ENCODE measurements at places on chromosomes 4 and X.

GRCh38 chrX:23705235-23705634, 37.8 kb downstream of the ACOT9 start:
- DNase-seq, result no peak

DNA sequence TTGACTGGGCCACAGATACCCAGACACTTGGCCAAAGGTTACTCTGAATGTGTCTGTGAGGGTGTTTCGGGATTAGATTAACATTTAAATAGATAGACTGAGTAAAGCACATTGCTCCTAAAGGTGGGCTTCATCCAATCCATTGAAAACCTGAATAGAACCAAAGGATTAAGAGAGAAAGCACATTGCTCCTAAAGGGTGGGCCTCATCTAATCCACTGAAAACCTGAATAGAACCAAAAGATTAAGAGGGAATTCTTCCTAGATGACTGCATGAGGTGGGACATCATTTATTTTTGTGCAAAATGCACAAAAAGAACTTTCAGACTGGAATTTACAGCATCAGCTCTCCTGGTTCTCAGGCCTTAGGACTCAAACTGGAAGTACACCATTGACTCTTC, 351.2 kb upstream of the PCDH10 start:
- DNase-seq, result no peak

DNA sequence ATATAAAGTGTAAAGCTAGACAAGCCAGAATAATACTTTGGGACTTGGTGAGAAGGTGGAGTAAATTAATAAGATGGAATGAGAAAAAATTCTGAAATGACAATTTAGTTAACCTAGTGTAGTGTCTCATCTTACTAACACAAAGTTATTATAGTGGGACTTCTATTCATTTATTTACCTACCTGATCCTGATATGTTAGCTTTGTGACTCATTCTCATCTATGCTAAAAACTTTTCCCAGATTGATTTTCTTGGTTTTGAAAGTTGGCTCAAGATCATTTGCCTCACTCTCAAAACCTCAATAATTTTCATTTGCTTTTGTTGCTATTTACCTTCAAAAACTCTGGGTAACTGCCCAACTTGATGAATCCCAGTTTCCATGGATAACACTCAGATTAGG, 698.6 kb downstream of the SH3BGRL start:
- DNase-seq, result no peak

GRCh38 chr4:75880278-75880677, 22.0 kb downstream of the PPEF2 start:
- DNase-seq, result no peak

DNA sequence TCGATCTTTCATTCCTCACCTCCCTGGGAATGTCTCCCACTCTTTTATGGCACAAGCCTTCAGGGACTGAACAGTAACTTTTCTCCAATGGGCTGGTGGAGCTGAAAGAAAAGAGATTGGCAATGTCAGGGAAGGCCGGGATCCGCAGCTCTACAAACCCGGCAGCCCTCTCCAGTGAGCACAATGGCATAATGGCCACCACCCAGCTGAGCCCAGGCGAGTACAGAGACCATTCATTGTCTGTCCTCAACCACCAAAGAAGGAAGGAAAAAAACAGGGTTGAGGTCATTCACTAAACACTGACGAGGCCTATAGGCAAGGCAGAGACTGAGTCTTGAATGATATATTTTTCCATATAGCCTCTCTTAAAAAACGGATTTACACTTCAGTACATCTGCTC, 3.6 kb downstream of the GEMIN8 start:
- DNase-seq, result no peak

- no peak for DNase-seq
These were observed 129.0 kb downstream of the VSIG4 start for GRCh38 chrX:65910899-65911298.

GRCh38 chr4:53465281-53465680, 87.8 kb downstream of the FIP1L1 start:
- DNase-seq, result no peak
